Stimulated activated CD8-positive, alpha-beta memory T cell treated with anti-CD3 and anti-CD28 coated beads, Interleukin-15, amount 100 ng/mL, for 48 hours (primary cell): ENCODE measurements at places on chromosomes 11 and 22.

DNA sequence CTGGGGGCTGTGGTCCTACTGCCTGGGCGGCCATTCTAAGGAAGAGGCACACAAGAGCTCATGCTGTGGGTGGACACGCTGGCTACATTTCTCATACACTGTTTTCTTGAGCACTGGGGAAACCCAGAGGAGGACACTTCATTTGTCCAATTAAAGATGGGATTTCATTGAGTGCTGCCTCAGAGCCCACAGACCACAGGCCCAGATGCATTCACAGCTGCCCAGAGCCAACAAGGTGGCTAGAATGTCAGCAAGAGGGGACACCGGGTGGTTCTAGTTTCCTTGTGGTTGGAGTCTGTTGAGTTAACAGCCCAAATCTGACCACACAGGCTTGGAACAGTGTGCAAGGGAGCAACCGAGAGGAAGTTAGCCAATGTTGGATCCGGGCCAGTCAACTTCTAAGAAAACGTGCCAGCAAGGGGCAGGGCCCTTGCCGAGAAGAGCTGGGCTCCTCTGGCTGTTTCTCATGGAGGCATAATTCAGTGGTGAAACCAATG, 35.0 kb upstream of the SORL1 start:
- DNase-seq: peak; percentile 58

DNA sequence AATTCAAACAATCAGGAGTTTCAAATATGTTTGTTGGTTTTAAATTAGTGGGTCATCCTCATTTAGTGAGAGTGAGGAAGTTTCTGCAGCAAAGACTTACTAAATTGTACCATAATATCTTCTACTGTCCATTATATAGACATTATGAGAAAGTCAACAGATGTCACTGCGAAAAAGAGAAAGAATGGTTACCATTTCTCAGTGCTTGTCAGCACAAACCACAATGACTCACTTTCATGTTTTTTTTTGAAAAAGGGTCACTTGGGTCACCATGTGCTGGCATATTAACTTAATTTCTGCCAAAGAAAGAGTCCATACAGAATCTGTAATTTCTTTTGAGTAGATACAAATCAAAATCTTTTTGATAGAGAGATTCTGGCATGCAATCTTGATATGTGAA, 924.6 kb upstream of the FAT3 start:
- DNase-seq: no peak

- no peak for DNase-seq
Observed at GRCh38 chr11:117807482-117808327, 10.7 kb upstream of the DSCAML1 start.

DNA sequence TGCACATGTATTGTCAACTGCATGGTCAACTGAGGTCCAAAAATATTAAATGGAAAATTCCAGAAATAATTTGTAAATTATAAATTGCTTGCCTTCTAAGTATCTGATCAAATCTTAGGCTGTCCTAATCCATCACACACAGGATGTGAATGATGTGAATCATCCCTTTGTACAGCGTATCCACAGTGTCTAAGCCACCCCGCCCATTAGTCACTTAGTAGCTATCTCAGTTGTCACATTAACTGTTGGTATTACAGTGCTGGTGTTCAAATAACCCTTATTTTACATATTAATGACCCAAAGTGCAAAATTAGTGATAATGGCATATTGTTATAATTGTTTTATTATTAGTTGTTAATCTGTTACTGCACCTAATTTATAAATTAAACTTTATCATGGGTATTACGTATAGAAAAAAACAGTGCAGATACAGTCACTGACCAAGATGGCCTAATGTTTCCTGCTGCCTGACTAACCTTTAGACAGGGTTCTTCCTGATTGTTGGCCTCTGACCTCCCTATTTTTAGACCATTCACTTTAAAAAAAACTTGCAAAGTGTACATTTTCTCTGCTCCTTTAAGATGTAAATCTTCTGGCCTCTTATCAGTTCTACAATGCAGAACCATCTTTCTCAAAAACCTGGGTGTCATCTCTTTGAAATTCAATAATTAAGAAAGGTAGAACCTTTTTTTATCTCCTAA, 2.9 kb upstream of the SVIP start:
- DNase-seq: no peak

DNA sequence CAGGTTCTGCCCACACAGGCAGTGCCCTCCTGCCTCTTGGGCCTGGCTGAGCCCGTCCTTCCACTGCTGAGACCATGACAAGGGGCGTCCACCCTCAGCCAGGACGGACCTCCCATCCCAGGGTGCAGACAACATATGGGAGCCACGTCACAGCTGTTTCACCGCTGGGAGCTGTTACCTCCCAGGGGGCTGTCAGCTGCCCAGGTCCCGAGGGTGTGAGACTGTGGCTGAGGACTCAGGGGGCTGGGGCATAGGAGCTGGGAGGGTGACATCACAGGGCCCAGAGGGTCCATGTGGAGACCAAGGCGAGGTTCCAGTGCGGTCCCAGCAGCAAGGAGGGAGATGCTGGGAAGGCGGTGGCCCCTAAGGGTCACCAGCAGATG, 17.9 kb upstream of the CTSD start:
- no peak for DNase-seq

DNA sequence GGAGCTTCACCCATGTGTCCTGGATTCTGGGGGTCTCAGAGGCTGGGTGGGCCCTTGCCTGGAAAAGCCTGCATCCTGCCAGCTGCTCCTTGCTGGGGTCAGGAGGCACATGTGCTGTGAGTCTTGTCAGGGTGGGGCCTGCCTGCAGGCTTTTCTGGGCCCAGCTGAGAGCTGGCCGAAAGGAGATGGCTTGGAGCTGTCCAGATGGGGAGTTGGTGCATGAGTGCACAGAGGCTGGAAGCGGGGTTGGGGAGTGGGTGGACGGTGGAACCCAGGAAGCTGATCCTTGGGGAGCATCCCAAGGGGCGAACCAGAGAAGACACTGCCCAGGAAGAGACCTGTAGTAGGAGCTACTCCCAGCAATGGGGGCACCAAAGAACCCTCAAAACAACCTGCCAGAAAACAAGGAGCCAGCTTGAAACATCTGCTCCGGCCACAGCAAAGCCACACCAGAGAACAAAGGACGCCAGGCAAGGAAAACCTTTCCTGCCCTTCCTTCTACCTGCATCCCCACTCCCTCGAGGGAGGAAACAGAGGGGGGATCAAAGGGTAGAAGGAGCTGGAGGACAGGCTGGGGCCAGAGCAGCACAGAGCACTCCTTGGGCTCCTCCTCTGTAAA, 8.2 kb upstream of the KCTD17 start:
- DNase-seq: no peak

GRCh38 chr11:1728931-1729691, 21.3 kb downstream of the IFITM10 start:
- peak; percentile 36 for DNase-seq

GRCh38 chr11:8223513-8223900, 40.2 kb downstream of the LMO1 start:
- DNase-seq: no peak
